Glomerular endothelial cell (primary cell): ENCODE measurements at places on chromosomes 16 and 17. TPM values are rescaled to one million over a fixed set of nuclear protein-coding genes. Genes with fewer than 3 reads are reported as not detected.

TBC1D3E gene
- not detected in 2 replicates for total RNA-seq

EVI2B gene
- 1.2 and 1.6 TPM in 2 replicates for total RNA-seq

- no peak for DNase-seq
Observed at GRCh38 chr16:87303431-87303930, 13.7 kb downstream of the C16orf95 start.

GRCh38 chr17:38730526-38731379 is 612 bp downstream of the CISD3 start:
- no peak for DNase-seq

PRR15L gene
- total RNA-seq, result not detected in 2 replicates

CA7 gene
- not detected in 2 replicates for total RNA-seq

GRCh38 chr16:83701494-83701893 is 106.3 kb upstream of the HSBP1 start:
- no peak for DNase-seq

- DNase-seq, result no peak
Observed at GRCh38 chr17:80750263-80750662, 205.6 kb downstream of the RPTOR start.

- DNase-seq, result no peak
Observed at GRCh38 chr17:35103271-35103670, 16.4 kb downstream of the RAD51D start.

RAMP2 gene
- total RNA-seq, result 6.3 and 23.7 TPM in 2 replicates

DNA sequence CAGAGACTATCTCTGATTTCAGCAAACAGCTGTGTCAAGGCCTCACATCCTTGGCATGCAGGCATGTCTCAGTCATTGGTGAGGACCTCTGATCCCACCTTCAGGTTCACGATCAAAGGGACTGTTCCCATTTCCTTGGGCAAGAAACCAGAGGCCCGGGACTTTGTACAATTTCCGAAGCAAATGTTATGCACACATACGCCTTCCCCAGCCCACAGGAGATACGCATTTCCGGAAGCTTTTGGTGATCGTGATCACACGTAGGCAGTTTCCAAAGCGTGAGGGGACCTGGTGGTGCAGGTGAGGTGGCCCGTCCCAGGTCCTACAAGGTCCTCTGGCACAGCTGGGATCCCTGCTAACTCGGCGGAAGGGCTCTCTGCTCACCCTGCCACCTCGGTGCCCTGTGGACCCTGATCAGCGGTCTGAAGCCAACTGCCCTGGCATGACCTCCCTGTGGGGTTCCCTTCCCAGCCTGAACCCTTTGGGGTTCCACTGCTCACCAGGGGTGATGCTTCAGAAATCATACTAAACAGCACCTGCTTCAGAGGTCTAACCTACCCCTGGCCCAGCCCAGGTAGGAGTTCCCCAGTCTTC is 28.8 kb upstream of the KLHDC4 start:
- DNase-seq, result no peak

- no peak for DNase-seq
Observed at GRCh38 chr17:82272495-82273326, 789 bp downstream of the CSNK1D start.

RNF167 gene
- total RNA-seq, result 47.5 and 54.7 TPM in 2 replicates

DNA sequence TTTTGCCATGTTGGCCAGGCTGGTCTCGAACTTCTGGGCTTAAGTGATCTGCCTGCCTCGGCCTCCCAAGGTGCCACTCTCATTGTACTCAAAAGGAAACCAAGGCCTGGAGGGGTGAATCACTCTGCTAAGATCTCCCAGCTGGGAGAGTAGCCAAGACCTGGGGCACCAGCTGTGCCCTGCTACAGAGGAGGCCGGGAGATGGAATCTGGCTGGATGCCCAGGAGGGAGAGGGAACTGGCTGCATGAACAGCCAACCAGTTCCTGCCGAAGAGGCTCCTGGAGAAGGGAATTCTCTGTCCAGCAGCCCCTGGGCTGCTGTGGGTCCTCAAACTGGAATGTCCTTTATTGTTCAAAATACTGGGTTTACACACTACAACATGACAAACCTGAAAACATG is 238.7 kb upstream of the CIBAR2 start:
- peak; percentile 91 for DNase-seq
